ENCODE measurements at places on chromosomes 2 and 18. TPM values are rescaled to one million over a fixed set of nuclear protein-coding genes. Genes with fewer than 3 reads are reported as not detected.

- H3K27me3 ChIP-seq, result no peaks in the 10 kb centered on the region
- no peak overlapping the region for H3K4me3 ChIP-seq
- no peaks in the 10 kb centered on the region for H3K36me3 ChIP-seq
- peaks cover 6% of the 10 kb centered on the region for H3K4me1 ChIP-seq
Measured at GRCh38 chr2:60806988-60807681, 51.1 kb downstream of the PAPOLG start.

- H3K36me3 ChIP-seq, result no peaks in the 10 kb centered on the region
- DNase-seq, result no peak
- no peak overlapping the region for H3K27ac ChIP-seq
Measured at GRCh38 chr18:31612124-31612523, 20.4 kb downstream of the TTR start.

Gene OSR1
- 32.3 TPM for total RNA-seq

GRCh38 chr2:235200216-235200615, 248.4 kb downstream of the SH3BP4 start:
- no peak for DNase-seq
- H3K4me1 ChIP-seq, result peaks cover 6% of the 10 kb centered on the region
- peaks cover 28% of the 10 kb centered on the region for H3K27me3 ChIP-seq
- no peak overlapping the region for H3K27ac ChIP-seq

Gene ACADL
- total RNA-seq, result not detected

DNA sequence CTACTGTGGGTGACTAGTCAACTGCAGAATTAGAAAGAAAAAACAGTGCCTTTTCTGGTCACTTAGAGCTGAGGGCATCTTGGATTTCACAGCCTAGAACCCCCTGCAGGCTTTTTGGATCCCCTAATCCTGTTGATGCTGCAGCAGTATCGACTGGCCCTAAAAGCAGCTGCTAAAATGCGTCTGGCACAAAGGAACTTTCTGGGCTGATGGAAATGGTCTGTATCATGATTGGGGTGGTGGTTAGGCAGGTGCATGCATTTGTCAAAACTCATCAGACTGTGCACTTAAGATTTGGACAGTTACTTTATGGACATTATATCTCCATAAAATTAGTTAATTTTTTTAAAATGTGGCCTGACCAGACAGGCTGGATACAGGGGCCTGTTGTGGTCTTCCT, 149.8 kb downstream of the KLHL29 start:
- H3K27me3 ChIP-seq, result peaks cover 3% of the 10 kb centered on the region
- no peak overlapping the region for H3K4me3 ChIP-seq
- no peak overlapping the region for H3K27ac ChIP-seq

- no peaks in the 10 kb centered on the region for H3K36me3 ChIP-seq
- no peaks in the 10 kb centered on the region for H3K27me3 ChIP-seq
- no peak overlapping the region for H3K27ac ChIP-seq
- no peak for DNase-seq
Measured at GRCh38 chr2:178273787-178274360, 79.6 kb downstream of the OSBPL6 start.

DNA sequence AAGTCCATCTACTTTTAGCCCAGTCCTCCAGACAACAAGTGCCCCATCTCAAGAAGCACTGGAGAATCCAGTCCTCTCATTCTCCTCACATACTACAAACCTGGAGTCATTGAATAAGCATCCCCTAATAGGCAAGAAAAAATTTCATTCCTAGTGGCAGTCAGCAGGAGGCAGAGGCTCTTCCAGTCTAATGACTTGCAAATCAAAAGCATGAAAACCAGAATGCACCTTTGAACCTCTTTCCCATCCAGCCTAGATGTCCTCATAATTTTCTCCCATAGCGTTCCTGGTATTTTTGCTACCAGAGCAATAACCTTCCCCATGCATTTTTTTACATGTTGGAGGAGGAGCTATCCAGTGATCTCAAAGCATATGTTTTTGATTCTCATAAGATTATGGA, 252.6 kb downstream of the TTC32 start:
- DNase-seq, result no peak
- H3K36me3 ChIP-seq, result peaks cover 2% of the 10 kb centered on the region
- H3K4me1 ChIP-seq, result peaks cover 28% of the 10 kb centered on the region
- H3K4me3 ChIP-seq, result no peak overlapping the region

Gene SPHKAP
- total RNA-seq, result not detected

DNA sequence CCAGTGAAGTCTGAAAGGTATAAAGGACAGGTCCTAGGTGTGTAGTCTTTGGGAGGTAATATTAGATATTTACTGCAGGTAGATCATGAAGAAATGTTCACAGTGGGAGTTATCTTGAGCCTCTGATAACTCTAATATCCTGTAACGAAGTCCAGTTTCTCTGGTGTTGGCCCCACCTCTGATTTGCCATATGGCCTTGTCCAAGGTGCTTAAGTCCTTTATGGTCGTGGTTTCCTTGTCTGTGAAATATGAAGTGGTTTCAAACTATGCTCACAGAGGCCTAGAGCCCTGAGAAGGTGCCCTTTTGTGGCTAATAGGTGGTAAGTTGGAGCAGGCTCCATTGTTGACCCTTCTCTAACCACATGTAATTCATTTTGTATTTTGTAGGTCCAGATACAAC, 190.7 kb downstream of the ICOS start:
- peaks cover 28% of the 10 kb centered on the region for H3K27me3 ChIP-seq
- DNase-seq, result no peak
- no peaks in the 10 kb centered on the region for H3K36me3 ChIP-seq
- no peaks in the 10 kb centered on the region for H3K4me1 ChIP-seq

DNA sequence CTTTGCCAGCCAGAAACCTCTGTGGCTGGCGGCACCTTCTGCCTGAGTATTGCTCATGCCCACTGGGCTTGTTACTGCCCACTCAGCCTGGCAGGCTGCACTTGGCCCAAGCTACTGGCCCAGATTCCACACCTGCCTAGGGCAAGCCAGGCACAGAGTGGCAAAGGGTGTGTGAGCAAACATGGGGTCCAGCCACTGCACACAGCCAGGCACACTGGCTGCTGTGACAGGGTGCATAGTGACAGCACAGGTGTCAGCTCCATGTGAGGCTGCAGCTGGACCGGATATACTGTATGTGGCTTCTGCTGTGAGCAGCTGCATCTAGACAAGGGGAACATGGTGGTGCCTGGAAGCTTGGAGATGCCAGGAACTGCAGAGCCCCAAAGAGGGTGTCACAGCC, 113.9 kb downstream of the COPS8 start:
- H3K4me3 ChIP-seq, result no peak overlapping the region
- H3K27ac ChIP-seq, result peak overlapping the region; percentile 79
- H3K36me3 ChIP-seq, result no peaks in the 10 kb centered on the region
- DNase-seq, result peak; percentile 74
- no peaks in the 10 kb centered on the region for H3K27me3 ChIP-seq
- peaks cover 84% of the 10 kb centered on the region for H3K4me1 ChIP-seq

Gene RAB6C
- total RNA-seq, result 0.24 TPM

DNA sequence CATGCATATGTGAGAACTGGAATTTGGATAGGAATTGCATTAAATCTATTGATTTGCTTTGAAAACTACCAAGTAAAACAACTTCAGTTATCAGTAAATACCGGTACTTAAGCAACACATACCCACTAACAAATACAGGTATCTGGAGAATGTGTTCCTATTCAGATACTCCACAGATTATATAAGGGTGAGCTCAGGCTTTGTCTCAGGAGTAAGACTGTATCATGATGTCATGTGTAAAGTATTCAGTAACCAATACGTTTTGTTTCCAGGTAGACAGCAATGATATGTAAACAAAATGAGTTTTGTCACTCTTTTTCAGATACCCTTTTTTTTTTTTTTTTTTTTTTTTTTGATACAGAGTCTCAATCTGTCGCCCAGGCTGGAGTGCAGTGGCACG, 74.8 kb downstream of the DSC3 start:
- H3K36me3 ChIP-seq, result no peaks in the 10 kb centered on the region
- no peaks in the 10 kb centered on the region for H3K4me1 ChIP-seq
- no peak overlapping the region for H3K27ac ChIP-seq
- DNase-seq, result no peak
- H3K4me3 ChIP-seq, result no peak overlapping the region

- peaks cover 25% of the 10 kb centered on the region for H3K27me3 ChIP-seq
- no peak overlapping the region for H3K27ac ChIP-seq
- peaks cover 2% of the 10 kb centered on the region for H3K36me3 ChIP-seq
- peak; percentile 30 for DNase-seq
- H3K4me3 ChIP-seq, result no peak overlapping the region
Measured at GRCh38 chr2:120383191-120383590, 37.3 kb downstream of the INHBB start.

Gene KCNJ13
- not detected for total RNA-seq

DNA sequence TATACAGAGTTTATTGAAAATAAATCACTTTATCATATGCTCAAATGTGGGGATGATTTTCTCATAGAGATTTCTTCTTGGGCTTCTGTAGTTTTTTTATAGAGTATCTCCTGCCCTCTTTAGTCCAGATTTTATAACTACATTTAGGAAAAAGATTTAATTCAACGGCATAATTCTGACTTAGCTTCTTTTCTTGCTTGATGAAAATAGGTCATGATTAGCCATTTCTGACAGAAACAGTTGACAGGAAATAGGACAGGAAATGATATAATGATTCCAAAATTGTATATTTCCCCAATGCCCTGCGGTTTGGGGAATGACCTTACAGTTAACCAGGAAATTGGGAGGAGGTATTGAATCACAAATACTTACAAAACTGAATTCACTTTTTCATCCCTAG, 1531.9 kb upstream of the ACVR2A start:
- no peaks in the 10 kb centered on the region for H3K27me3 ChIP-seq
- H3K27ac ChIP-seq, result no peak overlapping the region
- no peak overlapping the region for H3K4me3 ChIP-seq
- H3K4me1 ChIP-seq, result peaks cover 23% of the 10 kb centered on the region
- H3K36me3 ChIP-seq, result peaks cover 3% of the 10 kb centered on the region

DNA sequence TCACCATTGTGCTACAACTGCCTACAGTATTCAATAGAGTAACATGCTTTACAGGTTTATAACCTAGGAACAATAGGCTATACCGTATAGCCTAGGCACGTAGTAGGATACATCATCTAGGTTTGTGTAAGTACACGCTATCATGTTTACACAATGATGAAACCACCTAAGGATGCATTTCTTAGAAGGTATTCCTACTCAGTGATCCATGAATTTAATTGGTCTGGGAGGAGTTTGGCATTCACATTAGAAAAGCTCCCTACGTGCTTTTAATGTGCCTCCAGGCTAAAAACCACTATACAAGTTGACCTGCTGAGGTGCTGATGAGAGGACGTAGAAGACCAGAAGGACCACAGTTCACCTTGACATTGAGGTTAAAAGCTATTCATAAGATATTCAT, 154.5 kb upstream of the LRRTM1 start:
- no peak overlapping the region for H3K27ac ChIP-seq
- no peak for DNase-seq
- no peak overlapping the region for H3K4me3 ChIP-seq
- no peaks in the 10 kb centered on the region for H3K36me3 ChIP-seq

Gene ERFE
- total RNA-seq, result 1.8 TPM

Gene ZBTB7C
- 1.4 TPM for total RNA-seq

DNA sequence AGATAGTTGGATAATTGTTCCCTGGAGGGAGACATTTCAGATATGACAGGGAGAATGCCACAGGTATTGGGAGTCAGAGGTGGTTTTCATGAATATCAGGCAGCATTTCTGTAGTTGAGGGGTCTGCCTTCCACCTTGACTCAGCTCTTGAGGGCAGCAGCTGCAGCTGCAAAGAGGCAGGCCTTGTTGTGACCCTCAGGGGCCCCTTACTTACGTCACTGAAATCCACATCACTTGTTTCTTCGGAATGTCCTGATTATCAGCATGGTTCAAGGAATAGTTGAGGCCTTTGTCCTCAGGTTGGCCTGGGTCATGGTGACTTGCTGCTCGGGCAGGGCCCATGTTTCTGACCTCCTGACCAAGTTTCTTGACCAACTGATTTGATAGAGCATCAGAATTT, 46.9 kb downstream of the TMEM17 start:
- no peak overlapping the region for H3K4me3 ChIP-seq
- H3K27ac ChIP-seq, result no peak overlapping the region
- H3K4me1 ChIP-seq, result peaks cover 5% of the 10 kb centered on the region

Gene ARHGEF33
- total RNA-seq, result 0.51 TPM

DNA sequence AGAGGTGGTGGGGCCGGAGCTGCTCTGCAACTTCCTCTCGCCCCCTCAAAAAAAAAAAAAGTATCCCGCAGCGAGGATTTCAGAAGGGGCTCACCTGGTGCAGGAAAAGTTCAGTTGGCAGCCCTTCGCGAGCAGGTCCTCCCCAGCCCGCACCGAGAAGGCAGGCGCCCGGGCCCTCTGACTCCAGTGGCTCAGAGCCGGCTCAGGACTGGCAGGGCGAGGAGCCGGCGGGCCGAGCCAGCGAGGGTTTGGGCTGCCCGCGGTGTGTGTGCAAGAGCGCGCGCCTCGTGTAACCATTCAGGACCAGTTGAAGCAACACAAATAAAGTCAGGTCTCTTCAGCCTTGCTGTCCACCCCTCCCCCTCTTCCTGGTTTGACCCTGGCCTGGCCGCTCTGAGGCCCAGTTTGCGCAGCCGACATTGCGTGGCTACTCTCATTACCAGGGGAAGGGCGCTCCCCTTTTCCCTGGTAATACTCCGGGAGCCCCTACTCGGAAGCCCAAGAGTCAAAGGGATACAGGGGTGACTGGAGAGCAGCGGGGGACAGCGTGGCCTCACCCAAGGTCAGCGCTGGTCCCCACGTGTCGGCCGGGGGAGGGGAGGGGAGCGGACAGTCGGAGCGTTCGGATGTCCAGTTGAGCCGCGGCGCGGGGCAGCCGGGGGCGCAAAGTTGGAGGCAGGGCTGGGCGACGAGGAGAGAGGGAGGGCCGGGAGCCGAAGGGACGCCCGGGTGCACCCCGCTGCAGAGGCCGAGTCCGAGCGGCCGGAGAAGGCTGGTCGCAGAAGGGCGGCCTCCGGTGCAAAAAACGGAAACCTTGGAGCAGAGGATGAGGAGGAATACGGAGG, 12.3 kb downstream of the EN1 start:
- DNase-seq, result no peak
- H3K27ac ChIP-seq, result no peak overlapping the region
- peaks cover 12% of the 10 kb centered on the region for H3K4me1 ChIP-seq
- H3K4me3 ChIP-seq, result peak overlapping the region; percentile 60
- peaks cover 84% of the 10 kb centered on the region for H3K27me3 ChIP-seq

Gene LIMS4
- 3.3 TPM for total RNA-seq

DNA sequence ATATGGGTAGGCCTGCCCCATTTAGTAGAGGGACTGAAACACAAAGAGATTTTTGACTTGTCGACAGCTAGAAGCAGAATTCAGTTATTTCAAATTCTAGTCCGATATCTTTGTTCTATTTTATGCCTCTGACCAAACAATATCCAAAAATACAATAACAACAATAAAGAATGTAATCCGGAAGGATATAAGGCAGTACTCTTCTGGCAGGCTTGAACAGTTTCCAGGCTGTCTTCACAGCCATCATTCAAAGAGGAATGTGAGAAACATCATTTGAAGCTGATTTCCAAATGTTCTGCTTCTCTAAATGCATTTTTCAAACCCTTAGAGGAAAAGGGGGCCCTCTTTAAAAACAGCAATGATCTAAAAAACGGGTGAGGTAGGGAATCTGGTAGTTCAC, 36.7 kb upstream of the SPTBN1 start:
- peaks cover 16% of the 10 kb centered on the region for H3K4me1 ChIP-seq
- no peaks in the 10 kb centered on the region for H3K36me3 ChIP-seq
- H3K27me3 ChIP-seq, result no peaks in the 10 kb centered on the region
- DNase-seq, result no peak

Gene LYPD6
- total RNA-seq, result 0.82 TPM

Gene SLC20A1
- total RNA-seq, result 94.5 TPM

Gene ITGB6
- 2.3 TPM for total RNA-seq

All from chondrocyte (in vitro differentiated cells).